Substantia nigra (tissue), 51 donors: ENCODE measurements at places on chromosomes 12 and 14.

- DNase-seq: no peak
These were observed 345.9 kb upstream of the RGS6 start for GRCh38 chr14:71586131-71586897.

- DNase-seq: no peak
These were observed 214.1 kb downstream of the DUSP6 start for GRCh38 chr12:89138048-89138852.

- DNase-seq: no peak
These were observed 20.9 kb downstream of the PDE6H start for GRCh38 chr12:14993537-14994266.

DNA sequence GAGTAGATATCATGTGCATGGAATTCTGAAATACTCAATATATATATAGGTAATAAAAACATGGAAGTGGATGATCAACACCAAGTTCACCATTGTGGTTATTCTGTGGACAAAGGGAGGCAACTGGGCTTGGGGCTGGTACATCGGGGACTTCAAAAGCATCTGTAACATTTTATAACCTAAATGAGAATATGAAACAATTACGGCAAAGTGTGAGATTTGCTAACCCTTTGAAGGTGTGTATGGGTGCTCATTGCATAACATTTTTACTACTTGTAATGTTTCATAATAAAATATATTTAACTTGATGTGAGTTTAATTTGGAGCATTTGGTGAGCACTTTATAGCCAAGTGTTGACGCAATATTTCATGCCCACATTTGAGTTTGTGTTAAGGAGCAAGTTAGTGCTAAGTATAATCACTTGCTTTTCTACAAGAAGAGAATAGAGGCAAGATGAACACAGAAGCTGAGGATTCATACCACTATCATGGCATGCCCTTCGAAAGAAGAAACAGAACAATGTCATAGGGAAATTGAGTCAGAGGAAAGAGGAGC is 109.3 kb downstream of the NTN4 start:
- DNase-seq: no peak

GRCh38 chr14:57382283-57382682 is 8.1 kb upstream of the NAA30 start:
- no peak for DNase-seq
